Inflammatory macrophage treated with lipopolysaccharide for 1 hour (primary cell): ENCODE measurements at places on chromosomes 16 and 17.

- DNase-seq = no peak
These were observed 655 bp upstream of the GPR139 start for GRCh38 chr16:20074099-20074991.

DNA sequence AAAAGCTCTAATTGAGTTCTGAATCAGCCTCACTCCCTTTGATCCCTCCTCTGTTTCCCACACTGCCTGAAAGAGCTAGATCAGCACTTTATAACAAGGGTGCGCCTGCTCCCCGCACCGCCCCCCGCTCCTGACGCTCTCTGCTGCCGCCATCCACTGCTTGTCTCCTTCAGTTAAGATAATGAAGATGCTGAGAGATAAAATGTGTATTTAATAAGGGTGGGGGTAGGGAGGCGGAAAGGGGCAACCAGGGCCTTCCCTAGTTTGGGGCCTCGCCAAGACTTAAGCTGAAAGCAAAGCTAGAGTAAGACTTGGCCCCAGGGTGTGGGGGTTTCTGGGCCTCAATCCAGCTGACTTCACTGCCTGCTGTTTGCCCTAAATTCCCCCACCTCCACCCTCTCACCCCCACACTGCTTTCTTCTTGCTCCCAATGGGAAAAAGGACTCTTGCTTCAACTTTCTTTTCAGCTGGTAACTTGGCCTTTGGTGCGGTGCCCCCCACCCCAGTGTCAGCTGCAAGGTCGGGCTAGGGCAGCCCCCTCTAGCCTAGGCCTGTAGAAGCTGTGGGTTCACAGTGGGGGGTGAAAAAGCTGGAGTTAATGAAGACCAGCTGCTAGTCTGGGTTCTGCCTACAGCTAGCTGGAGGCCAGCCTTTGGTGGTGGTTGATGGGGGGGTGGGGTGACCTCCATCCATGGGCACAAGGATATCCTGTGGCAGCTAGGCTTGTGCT is 1.8 kb upstream of the RARA start:
- peak; percentile 91 for DNase-seq

DNA sequence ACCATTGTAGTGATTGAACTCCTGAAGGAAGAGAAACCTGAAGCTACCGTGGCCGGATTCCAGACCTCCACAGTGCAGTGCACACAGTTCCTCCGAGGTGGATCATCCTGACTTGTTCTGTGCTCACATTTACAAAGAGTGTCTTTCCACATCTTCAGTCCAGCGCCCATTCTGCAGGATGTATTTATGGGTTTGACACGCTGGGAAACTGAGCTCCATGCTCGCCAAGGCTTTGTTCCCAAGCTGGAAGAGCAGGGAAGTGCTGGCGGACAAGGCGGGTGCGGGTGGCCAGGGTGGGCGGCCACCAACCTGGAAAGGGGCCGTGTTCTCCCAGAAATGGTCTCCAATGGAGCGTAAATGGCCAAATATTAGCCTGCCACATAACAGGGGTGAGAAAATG is 227.9 kb downstream of the IRF8 start:
- no peak for DNase-seq

DNA sequence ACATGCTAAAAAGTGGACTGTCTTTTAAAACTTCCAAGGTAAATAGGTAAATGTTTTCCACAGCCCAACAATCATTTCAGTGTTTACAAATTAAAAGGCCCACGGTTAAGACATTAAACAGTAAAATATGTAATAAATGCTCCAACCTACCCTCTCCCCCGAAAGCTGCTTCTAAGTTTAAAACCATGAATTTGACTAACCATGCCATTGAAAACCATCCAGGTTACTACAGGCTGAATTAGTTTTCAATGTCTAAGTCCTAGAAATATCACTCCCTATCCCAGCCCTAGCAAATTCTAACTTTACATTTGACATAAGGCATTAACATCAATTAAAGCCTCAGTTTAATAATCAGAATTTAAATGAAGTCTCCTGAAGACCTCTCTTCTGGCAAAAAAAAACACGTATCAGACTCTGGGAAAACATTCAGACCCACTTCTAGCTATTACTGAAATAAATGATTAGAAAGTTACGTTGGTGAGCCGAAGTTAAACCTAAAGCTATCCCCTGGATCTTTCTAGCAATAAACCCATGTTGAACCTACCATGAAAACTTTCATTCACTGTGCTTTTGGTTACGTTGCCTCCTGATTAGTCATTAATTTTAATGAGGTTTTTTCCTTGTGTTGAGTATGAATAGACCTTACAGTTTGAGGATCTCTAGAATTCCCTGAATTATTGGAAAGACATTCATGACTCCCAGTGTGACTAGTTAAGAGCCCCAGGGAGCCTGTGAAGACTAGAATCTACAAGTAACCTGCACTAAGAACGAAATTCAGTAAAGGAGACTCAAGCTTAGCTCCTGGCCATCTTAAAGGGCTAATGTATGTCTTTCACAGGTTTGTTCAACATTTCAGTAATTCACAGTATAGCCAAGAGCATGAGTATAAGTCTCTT is 1.7 kb upstream of the POLG2 start:
- DNase-seq = no peak

DNA sequence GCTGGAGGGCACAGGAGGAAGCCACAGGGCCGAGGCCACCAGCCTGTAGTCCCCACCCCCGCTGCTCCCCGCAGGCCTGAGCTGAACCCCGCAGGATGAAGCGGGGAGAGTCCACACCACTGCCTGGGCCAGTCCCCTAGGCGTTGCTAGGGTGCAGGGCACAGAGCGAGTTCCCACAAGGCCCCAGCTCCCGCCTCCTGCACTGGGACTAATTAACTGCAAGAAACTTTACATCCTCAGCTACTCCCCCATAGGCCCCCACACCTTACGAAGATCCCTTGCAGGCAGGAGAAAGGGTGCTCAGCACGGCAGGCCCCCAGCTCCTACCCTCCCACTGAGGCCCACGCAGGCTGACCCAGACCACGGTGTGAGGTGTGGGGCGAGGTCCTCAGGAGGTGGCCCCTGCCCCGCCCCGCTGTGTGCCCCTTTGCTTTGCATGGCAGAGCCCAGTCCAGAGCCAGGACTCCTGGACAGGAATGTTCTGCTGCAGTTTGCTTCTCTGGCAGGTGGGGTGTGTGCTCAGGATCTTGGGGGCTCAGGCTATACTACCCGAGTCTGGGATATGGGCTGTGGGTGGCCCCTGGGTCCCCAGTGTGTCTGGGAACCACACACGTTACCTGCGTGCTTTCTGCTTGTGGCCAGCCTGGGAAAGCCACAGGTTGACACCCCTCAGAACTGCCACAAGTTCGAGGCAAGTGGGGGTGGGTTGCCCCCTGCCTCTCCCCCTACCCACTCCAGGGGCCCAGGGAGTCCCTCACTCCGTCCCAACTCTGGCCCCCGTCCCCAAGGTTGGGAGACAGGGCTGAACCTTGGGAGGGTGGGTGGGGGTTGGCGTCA is 1.2 kb downstream of the GNG13 start:
- DNase-seq = no peak

- no peak for DNase-seq
These were observed 431.4 kb downstream of the SHISA9 start for GRCh38 chr16:13332713-13333255.

DNA sequence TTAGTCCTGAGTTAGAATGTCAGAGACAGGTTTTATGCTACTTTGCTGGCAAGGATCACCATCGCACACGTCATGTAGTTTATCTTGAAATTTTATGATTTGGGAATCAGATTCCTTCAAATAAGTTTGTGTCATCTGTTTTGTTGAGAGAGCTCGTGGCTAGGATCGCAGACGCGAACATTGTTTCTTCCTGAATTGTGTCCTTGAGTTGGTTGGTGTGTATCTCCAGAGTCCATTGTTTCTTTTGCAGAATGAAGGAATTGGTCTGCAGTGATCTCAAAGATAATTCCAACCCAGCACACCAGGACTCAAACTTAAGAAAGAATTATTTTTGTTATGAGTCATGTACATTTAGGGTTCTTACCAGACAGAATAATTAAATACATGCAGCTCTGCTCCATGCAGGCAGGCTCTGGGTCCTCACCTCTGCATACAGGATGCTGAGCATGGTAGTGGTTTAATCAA is 51.6 kb downstream of the PRKCA start:
- no peak for DNase-seq

DNA sequence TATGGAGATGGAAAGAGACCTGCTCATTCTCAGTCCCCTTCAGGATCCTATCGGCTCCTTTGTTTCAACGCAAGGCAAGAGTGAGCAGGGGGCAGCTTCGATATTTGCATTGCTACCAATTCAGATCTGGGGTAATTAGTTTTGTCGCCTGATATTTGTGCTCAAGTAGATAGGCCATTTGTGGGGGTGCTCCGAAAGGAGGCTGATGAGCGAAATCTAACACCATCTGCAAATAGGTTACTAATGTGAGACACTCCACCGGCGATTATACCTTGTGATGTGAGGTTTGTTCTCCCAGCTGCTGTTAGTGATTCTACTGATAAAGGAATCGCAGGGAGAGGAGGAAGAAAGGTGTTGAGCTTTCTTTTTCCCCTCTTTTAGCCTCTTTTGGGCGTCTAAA is 31.5 kb downstream of the WSCD1 start:
- no peak for DNase-seq

DNA sequence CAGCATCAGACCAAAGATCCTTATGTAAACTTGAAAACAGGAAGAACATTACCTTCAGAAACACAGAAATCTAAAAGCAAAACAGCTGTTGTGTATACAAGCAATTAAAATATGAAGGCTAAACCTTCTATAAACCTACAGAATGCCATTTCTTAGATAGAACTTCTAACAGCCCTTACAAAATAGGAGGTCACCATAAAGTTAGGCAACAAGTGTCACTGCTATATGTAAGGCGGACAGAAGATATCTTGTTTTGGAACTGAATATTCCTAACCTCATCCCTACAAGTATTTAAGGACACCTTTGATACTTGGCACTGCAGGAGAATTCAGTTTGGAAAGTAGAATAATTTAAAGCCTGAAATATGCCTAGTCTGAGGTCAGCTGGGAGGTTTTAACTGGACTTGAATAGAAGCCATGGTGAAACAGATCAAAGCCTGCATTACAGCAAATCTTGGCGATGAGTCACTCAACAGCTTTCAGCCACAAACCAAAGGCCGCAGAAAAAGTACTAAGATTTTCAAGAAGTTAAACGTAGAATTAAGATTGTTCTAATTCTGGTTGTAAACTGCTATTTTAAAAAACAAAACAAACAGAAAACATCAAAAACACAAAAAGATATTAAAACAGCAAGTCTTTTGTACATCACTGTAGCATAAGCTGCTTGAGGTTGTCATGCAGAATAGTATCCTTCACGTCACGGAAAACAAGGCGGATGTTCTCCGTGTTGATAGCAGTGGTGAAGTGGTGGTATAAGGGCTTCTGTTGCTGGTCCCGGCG is 42.7 kb downstream of the GNA13 start:
- peak; percentile 67 for DNase-seq

GRCh38 chr16:84804326-84804725 is 15.5 kb upstream of the CRISPLD2 start:
- no peak for DNase-seq

DNA sequence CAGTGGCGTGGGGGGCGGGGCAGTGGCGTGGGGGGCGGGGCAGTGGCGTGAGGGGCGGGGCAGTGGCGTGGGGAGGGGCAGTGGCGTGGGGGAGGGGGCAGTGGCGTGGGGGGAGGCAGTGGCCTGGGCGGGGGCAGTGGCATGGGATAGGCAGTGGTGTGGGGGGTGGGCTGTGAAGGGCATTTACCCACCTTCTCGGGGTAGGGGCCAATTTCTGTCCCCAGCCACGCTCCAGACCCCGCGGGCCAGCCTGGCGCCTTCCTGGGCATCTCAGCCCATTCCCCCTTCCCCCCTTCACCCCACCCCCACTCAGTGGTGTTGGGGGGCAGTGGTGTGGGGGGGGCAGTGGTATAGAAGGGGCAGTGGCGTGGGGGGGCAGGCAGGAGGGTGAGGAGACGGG is 92.7 kb downstream of the LITAF start:
- no peak for DNase-seq

DNA sequence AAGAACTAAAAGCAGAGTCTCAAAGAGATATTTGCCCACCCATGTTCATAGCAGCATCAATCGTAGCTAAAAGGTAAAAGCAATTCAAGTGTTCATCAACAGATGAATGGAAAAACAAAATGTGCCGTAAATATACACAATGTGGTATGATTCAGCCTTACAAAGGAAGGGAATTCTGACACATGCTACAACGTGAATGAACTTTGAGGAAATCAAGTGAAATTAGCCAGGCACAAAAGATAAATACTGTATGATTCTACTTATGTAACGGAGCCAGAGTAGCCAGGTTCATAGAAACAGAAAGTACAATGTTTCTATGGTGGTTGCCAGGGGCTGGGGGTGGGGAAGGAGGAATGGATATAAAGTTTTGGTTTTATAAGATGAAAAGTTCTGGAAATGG is 57.8 kb upstream of the IL34 start:
- no peak for DNase-seq

GRCh38 chr16:88553739-88554138 is 16.5 kb upstream of the ZC3H18 start:
- DNase-seq = no peak

- DNase-seq = peak; percentile 69
These were observed 54.1 kb downstream of the PSMD12 start for GRCh38 chr17:67312265-67312664.

DNA sequence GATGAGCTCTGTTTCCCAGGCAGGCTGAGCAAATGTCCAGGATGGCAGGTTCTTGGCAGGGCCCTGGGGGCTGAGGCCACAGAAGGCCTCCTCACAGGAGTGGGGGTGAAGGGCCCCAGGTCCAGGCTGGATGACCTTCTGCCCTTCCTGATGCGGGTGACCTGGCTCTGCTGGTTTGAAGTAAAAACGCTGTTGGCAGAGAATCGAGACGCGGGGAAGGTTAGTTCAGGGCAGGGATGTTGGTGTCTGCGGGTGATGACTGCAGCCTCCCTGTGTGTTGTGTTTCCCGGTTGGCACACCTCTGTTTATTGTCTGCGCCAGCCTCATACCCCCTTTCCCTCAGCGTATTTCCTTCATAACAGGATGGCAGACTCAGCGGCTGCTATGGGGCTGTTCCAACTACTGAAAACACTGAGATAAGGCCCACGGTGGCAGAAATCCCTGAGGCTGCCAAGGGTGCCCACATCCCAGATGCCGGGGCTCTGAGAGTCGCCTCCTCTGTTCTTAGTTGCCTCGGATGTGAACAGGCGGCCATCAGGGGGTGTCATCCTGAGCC is 104.6 kb downstream of the METRNL start:
- DNase-seq = no peak

DNA sequence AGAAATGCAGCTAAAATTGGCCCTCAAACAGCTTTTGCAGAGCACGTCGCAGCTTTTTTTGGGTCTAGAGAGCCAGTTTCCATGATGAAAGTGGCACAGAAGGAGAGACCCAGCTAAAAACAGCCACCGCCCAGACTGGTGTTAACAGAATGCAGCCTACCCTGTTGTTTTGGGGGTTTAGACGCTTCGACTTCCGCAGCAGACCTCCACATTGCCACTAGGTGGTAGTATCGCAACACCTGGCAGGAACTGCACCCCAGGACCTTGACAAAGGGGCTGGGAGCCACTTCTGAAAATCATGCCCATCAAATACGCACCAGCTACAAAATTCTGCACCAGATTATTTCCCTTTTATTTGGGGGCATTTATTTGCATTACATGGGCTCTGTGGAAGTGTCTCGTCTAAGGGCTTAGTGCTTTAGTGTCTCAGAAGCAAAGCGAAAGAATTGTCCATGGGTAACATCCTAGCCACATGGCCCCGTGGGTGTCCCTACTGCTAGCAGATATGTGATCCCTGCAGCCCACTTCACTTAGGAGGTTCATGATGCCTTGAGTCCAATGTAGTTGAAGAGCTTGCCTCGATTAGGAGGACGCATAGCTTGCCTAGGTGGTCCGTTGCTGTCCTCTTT is 167.1 kb downstream of the HAPSTR1 start:
- peak; percentile 12 for DNase-seq

GRCh38 chr17:78736526-78737079 is 45.5 kb downstream of the CYTH1 start:
- peak; percentile 87 for DNase-seq

- no peak for DNase-seq
These were observed 9.6 kb downstream of the CANT1 start for GRCh38 chr17:78999947-79000395.
